Left lobe of liver (tissue), 2 donors: ENCODE measurements at places on chromosomes 1 and 21. TPM values are rescaled to one million over a fixed set of nuclear protein-coding genes. Genes with fewer than 3 reads are reported as not detected.

Gene RIPK4
- 8.2 TPM for total RNA-seq

Gene PUM1
- total RNA-seq: 51.2 TPM

Gene HSPA13
- total RNA-seq: 7.7 TPM

Gene ASPM
- 0.35 TPM for total RNA-seq

Gene REN
- 0.20 TPM for total RNA-seq

Gene PTPN22
- total RNA-seq: 0.38 TPM
